ENCODE measurements at places on chromosomes 4 and X. TPM values are rescaled to one million over a fixed set of nuclear protein-coding genes. Genes with fewer than 3 reads are reported as not detected.

- no peak overlapping the region for H3K4me3 ChIP-seq
- no peak for DNase-seq
- no peak overlapping the region for H3K27ac ChIP-seq
- H3K27me3 ChIP-seq = peaks cover 100% of the 10 kb centered on the region
Observed at GRCh38 chr4:13537832-13538177, 6.5 kb downstream of the NKX3-2 start.

DNA sequence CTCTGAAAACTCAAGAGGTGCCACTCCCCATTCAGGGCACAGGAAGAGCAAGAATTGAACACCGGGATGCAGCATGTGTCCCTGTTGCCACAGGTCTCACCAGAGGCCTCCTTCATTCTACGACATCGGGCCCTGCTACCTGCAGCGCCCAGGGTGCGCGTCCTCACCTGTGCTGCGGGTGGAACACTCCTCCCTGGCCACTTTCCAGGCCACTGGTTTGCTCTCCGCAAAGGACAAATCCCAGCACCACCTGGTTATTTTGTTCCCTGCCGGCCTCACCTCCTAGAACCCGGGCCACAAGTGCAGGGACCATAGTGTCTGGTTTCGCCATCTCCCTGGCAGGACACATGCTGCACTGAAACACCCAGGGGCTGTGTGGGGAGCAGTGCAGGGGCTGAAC lies 14.3 kb upstream of the FAM3A start:
- H3K4me1 ChIP-seq = peaks cover 10% of the 10 kb centered on the region
- H3K27me3 ChIP-seq = peaks cover 11% of the 10 kb centered on the region

DNA sequence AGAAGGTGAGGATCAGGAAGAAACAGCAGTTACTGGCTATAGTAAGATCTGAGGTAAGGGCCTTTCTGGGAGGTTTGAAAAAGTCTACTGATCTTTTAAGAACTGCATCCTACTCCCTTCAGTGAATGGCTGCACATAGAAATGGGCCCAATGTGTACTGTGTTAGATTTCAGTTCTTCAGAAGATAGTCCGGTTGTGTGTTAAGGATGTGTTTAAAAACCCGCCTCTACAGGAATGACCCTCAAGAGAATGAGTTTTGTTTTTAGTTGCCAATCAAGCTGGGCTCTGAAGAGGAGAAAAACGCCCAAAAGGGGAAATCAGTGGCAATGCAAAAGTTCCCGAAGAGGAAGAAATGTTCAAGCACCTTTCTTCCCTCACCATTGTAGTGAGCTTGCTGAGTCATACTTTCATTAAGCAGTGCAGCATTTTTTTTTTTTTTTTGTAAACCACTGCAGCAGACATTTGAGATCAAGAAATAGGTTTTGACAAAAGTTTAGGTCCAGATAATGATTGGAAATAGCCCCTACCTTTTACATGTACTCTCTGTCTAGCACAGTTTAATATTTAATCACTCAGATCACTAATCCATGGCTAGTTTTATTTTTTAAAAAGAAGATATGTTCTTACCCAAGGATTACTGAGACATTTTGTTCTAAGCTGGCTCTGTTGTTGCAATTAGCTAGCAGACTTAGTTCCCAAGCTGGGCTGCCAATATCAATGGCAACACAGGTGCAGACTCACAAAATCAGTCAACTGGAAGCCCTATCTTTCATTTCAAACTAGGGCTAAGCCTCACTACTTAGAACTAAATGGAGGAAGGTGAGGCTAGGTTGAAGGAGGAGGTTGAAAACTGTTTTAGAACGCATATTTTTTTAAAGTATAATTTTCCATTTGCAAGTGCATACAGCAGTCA lies 7.0 kb upstream of the TRPC5OS start:
- H3K36me3 ChIP-seq = no peaks in the 10 kb centered on the region
- no peak overlapping the region for H3K4me3 ChIP-seq
- no peaks in the 10 kb centered on the region for H3K27me3 ChIP-seq
- peak overlapping the region; percentile 57 for H3K27ac ChIP-seq
- no peak for DNase-seq

DNA sequence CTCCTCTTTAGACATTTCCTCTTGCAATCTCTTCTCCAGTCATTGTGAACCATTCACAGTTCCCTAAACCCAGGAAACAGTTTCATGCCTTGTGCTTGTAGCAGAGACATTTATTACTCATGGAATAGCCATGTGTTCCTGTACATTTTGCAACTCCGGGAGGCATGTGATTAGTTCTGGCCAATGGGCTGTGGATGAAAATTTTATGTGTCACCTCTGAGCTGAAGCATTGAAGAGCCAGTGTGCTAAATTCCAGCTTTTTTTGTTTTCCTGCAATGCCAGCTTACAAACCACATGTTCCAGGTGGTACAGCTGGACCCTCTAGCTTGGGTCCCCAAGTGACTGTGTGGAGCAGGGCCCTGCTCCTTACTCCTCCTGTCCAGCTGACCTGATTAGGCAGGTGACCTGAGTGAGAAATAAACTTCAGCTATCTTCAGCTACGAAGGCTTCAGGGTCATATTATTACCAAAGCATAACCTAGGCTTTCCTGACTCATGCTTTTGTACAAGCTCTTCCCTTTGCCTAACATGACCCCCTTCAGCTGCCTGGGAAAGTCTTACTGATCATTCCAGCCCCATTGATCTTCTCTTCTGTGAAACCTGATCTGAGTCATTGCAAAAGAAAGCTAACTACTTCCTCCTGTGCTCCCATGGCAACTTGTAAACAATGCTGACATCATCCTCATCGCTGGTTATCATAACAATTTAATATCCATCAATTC lies 200.4 kb downstream of the PTTG2 start:
- no peak overlapping the region for H3K4me3 ChIP-seq
- DNase-seq = no peak
- H3K36me3 ChIP-seq = peaks cover 9% of the 10 kb centered on the region
- no peak overlapping the region for H3K27ac ChIP-seq

DNA sequence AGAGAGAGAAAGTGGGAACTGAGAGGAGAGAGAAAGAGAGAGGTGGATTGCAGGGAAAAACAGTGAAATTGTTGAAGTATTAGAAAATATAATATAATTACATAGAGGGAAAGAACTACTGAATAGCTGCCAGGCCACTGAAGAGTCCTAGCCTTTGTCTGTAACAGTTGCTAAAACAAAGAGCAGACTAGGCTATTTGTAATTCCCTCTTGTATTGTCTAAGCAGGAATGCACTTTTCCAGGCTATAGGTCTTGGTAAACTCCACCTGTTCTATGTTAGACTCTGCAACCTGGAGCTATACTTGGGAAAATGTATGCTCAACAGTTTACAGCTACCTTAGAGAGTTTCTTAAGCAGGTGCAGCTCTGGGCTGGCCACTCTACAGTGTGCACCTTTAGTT lies 1063.3 kb downstream of the ADGRL3 start:
- H3K36me3 ChIP-seq = no peaks in the 10 kb centered on the region
- no peak overlapping the region for H3K27ac ChIP-seq
- no peak overlapping the region for H3K4me3 ChIP-seq

- no peak overlapping the region for H3K27ac ChIP-seq
- peaks cover 18% of the 10 kb centered on the region for H3K4me1 ChIP-seq
- no peak for DNase-seq
- H3K36me3 ChIP-seq = no peaks in the 10 kb centered on the region
Observed at GRCh38 chr4:152283801-152284470, 252.0 kb downstream of the FBXW7 start.

DNA sequence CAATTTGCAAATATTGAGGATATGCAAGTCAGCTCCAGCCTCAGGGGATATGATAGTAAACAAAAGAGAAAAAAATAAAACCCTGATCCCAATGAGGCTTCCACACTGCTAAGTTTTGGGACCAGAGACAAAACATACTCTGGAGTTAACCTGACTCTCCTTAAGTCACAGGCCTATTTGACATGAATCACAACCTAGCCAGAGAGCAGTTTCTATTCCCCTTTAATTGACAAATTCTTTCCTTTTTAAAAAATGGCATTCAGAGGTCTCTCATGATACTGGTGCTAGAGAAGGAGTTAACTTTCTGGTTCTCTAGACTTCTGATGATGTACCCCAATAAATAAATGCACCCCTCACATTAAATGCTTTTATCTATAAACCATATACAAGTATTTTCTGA lies 8.8 kb downstream of the ACSL1 start:
- no peak overlapping the region for H3K27ac ChIP-seq
- DNase-seq = no peak
- H3K27me3 ChIP-seq = no peaks in the 10 kb centered on the region
- H3K4me1 ChIP-seq = peaks cover 20% of the 10 kb centered on the region

DNA sequence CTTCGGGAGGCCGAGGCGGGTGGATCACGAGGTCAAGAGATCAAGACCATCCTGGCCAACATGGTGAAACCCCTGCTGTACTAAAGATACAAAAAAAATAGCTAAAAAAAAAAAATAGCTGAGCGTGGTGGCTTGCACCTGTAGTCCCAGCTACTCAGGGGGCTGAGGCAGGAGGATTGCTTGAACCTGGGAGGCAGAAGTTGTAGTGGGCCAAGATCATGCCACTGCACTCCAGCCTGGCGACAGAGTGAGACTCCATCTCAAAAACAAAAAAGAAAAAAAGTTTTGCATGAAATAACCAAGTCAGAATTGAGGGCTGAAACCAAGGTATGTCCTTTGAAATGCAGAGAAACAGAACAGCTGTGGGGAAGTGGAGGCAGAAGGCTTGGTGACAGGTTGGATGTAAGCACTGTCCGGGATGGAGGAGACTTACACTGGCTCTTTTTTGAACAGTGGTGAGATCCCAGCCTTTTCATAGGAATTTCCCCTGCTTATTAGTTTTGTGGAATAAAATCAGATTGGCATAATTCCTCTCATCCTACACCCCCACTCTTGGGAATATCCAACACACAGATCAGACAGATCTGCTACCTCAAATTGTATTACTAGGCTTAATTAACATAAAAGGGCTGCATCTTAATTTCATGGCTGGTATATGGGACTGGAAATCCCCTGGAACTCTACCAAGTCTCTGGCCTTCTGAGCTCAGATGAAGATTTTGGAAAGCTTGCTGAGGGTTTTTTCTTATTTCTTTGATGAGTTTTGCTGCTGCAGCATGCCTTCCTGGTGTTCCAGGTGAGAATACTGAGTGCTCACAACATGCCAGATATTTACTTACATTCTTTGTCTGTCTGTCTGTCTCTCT lies 18.8 kb upstream of the C4orf36 start:
- no peak overlapping the region for H3K4me3 ChIP-seq
- no peak for DNase-seq
- H3K36me3 ChIP-seq = no peaks in the 10 kb centered on the region
- no peaks in the 10 kb centered on the region for H3K27me3 ChIP-seq
- peaks cover 12% of the 10 kb centered on the region for H3K4me1 ChIP-seq

- no peak for DNase-seq
- H3K27me3 ChIP-seq = no peaks in the 10 kb centered on the region
- no peaks in the 10 kb centered on the region for H3K36me3 ChIP-seq
- H3K4me1 ChIP-seq = peaks cover 7% of the 10 kb centered on the region
- H3K4me3 ChIP-seq = no peak overlapping the region
- H3K27ac ChIP-seq = no peak overlapping the region
Observed at GRCh38 chr4:157045507-157046127, 30.3 kb upstream of the GLRB start.

DNA sequence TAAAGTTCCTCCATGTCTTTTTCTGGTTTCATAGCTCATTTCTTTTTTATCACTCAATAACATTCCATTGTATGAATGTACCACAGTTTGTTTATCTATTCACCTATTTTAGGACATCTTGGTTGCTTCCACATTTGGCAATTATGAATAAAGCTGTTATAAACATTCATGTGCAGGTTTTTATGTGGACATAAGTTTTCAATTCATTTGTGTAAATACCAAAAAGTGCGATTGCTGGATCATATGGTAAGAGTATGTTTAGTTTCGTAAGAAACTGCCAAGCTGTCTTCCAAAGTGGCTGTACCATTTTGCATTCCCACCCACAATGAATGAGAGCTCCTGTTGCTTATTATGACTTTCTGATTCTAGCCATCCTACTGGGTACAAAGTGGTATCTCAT lies 36.3 kb upstream of the ZFX start:
- H3K27me3 ChIP-seq = no peaks in the 10 kb centered on the region
- H3K27ac ChIP-seq = no peak overlapping the region
- no peak for DNase-seq

GRCh38 chr4:169249214-169249973 lies 21.4 kb downstream of the SH3RF1 start:
- no peaks in the 10 kb centered on the region for H3K27me3 ChIP-seq
- peaks cover 9% of the 10 kb centered on the region for H3K36me3 ChIP-seq
- no peak for DNase-seq
- H3K4me3 ChIP-seq = no peak overlapping the region

GRCh38 chrX:138710866-138711341 lies 613 bp downstream of the FGF13 start:
- H3K27me3 ChIP-seq = no peaks in the 10 kb centered on the region
- peaks cover 14% of the 10 kb centered on the region for H3K36me3 ChIP-seq
- DNase-seq = peak; percentile 29
- peak overlapping the region; percentile 86 for H3K4me3 ChIP-seq

- no peaks in the 10 kb centered on the region for H3K27me3 ChIP-seq
- H3K4me3 ChIP-seq = no peak overlapping the region
- no peaks in the 10 kb centered on the region for H3K4me1 ChIP-seq
- peaks cover 2% of the 10 kb centered on the region for H3K36me3 ChIP-seq
- no peak overlapping the region for H3K27ac ChIP-seq
Observed at GRCh38 chr4:109233570-109233969, 68.9 kb downstream of the COL25A1 start.

GRCh38 chr4:55184600-55185523 lies 59.5 kb upstream of the KDR start:
- peaks cover 82% of the 10 kb centered on the region for H3K4me1 ChIP-seq
- H3K27ac ChIP-seq = peak overlapping the region; percentile 47
- DNase-seq = peak; percentile 60
- peaks cover 14% of the 10 kb centered on the region for H3K36me3 ChIP-seq
- H3K27me3 ChIP-seq = no peaks in the 10 kb centered on the region
- no peak overlapping the region for H3K4me3 ChIP-seq

GRCh38 chrX:129649268-129650182 lies 5.2 kb downstream of the APLN start:
- no peak for DNase-seq
- no peak overlapping the region for H3K27ac ChIP-seq
- H3K4me1 ChIP-seq = peaks cover 19% of the 10 kb centered on the region
- no peak overlapping the region for H3K4me3 ChIP-seq
- H3K36me3 ChIP-seq = no peaks in the 10 kb centered on the region

TAF7L gene
- 0.17 TPM for total RNA-seq

XAGE1A gene
- not detected for total RNA-seq

SMIM10 gene
- 1.3 TPM for total RNA-seq

SLC7A11 gene
- total RNA-seq = 10.1 TPM

AASDH gene
- total RNA-seq = 15.6 TPM

SSX2 gene
- 0.33 TPM for total RNA-seq

CDX4 gene
- 5.2 TPM for total RNA-seq

QRFPR gene
- 0.73 TPM for total RNA-seq

SSX3 gene
- total RNA-seq = not detected

ADH1B gene
- 1.0 TPM for total RNA-seq

MAGEB10 gene
- not detected for total RNA-seq
